ENCODE measurements at places on chromosomes 2 and 18. TPM values are rescaled to one million over a fixed set of nuclear protein-coding genes. Genes with fewer than 3 reads are reported as not detected.

GRCh38 chr2:48496849-48497248 is 33.1 kb upstream of the STON1 start:
- no peaks in the 10 kb centered on the region for H3K4me1 ChIP-seq
- H3K27ac ChIP-seq, result no peak overlapping the region
- no peak overlapping the region for H3K4me3 ChIP-seq
- peaks cover 17% of the 10 kb centered on the region for H3K36me3 ChIP-seq
- no peaks in the 10 kb centered on the region for H3K27me3 ChIP-seq
- DNase-seq, result no peak

- peak; percentile 25 for DNase-seq
- no peak overlapping the region for H3K4me3 ChIP-seq
- H3K27ac ChIP-seq, result no peak overlapping the region
Observed at GRCh38 chr2:10947005-10947440, 35.3 kb downstream of the KCNF1 start.

DNA sequence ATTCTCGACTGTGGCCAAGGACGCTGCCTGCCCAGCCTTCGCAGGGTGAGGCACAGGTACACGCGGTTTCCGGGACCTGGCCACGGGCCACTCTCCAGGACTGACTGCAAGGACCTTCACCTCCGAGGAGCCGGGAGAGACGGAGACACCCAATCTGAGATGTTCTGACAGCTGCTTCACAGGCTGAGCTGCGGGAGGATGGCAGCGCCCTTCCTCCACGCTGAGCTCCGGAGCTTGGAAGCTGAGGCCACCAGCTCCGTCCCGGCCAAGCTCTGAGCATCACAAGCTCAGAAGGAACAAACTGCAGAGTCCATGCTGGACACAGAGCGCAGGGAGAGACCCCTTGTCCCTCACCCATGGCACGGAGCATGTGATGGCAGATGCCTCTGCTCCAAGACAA is 71.1 kb upstream of the CTDP1 start:
- H3K4me3 ChIP-seq, result no peak overlapping the region
- no peaks in the 10 kb centered on the region for H3K36me3 ChIP-seq
- no peak for DNase-seq
- H3K27ac ChIP-seq, result no peak overlapping the region

The ANKRD30BL gene
- not detected for polyA plus RNA-seq
